ENCODE measurements at places on chromosomes 4 and X.

DNA sequence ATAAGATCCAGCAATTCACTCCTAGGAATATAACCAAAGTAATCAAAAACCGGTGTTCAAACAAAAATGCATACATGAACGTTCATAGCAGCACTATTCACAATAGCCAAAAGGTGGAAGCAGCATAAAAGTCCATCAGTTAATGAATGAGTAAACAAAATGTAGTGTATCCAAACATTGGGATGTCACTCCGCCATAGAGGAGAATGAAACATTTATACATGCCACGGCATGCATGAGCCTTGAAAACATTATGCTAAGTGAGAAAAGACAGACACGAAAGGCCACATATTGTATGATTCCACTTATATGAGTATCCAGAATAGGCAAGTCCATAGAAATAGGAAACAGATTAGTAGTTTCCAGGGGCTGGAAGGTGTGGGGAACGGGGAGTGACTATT is 11.0 kb upstream of the PDLIM3 start:
- DNase-seq, result no peak

GRCh38 chr4:154230723-154231122 is 260.9 kb downstream of the DCHS2 start:
- no peak for DNase-seq

DNA sequence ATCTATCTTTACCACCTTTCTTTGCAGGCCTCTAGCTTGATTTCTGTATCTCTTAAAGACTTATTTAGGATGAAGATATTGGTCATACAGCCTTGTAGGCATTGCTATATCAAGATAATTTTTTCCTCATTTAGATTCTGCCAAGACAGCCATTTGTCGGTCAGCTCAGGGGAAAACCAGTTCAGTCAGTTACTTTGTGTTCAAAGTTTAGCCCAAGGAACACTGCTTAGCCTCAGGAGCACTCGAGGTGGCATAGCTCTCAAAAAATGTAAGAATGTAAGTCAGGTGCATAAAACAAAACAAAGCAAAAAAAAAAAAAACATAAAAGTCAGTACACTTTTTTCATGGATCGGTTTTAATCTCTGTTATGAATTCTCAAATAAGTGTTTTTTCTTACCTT is 43.4 kb downstream of the NRK start:
- no peak for DNase-seq

GRCh38 chr4:74893171-74893570 is 39.7 kb upstream of the PARM1 start:
- DNase-seq, result no peak

GRCh38 chr4:48518143-48518542 is 28.1 kb downstream of the ZAR1 start:
- DNase-seq, result no peak

All from HT-29 (cell line).